Astrocyte of the spinal cord (primary cell): ENCODE measurements at places on chromosomes 6 and 20.

DNA sequence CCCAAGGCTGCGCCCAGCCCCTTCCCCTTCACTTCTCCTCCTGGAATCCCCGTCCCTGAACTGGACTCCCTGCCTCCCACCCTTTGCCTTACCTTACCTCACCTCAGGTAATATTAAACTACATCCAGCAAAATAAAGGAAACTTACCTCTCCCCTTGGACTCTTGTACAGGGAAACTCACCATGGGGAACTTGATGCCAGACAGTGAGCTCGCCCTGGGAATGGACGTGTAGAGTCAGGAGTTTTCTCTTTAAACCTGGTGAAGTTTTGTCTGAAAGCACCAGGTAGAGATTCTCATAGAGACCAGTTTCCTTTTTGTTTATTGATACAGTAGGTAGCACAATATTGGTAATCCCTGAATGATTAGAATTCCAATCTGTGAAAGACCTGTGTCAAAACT lies 544 bp upstream of the HLA-C start:
- DNase-seq = peak; percentile 2

DNA sequence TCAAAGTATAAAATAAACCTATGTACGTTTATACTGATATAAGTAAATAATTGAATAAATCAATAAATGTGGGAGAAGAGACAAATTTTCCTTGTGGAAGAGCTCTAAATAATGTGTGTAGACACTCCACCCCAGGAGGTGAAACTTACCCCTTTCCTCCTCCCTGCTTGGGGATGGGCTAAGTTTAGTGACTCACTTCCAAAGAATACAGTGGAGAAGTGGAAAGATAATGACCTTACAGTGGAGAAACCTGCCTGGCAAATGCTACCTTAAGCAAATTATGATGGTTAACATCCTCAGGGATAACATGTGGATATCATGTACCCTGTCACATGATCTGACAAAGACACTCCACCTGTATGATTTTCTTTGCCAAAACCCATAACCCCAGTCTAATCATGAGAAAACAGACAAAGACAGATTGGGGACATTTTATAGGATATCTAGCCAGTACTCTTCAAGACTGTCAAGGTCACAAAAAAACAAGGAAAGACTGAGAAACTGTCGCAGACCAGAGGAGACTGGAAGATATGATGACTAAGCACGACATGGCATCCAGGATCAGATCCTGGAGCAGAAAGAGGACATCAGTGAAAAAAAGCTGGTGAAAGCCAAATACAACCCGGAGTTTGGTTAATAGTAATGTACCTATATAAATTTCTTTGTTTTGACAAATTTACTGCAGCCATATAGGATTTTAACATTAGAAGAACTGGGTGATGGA lies 195.5 kb upstream of the PRDM1 start:
- no peak for DNase-seq

- DNase-seq = no peak
Observed at GRCh38 chr6:90126839-90127238, 169.8 kb downstream of the BACH2 start.

DNA sequence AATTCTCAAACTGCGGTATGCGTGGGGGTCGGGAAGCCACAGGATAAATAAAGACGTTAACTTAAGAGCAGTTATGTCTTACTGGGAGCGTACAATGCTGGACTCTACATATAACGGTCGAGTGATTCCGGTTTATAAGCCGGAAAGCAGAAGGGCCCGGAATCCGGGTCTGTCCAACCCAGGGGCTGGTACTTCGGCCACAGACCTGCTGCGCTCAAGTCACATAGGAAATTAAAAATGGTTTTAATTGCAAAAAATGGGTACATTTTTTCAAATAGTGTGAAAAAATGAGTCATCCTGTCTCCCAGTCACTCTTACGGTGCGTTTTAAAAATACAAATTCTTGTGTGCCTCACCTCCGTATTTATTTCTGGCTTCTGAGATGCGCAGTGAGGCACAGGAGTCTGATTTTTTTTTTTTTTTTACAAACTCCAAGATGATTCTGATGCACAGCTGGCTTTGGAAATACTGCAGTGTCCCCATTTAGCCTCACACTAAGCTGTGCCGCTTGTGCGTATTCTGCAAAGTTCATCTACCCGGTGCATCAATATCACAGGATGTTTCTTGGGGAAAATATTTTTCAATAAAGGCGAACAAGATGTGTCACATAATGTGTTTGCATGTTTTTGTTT lies 1.0 kb downstream of the PCIF1 start:
- no peak for DNase-seq

GRCh38 chr20:50992336-50992732 lies 30.6 kb downstream of the KCNG1 start:
- no peak for DNase-seq

DNA sequence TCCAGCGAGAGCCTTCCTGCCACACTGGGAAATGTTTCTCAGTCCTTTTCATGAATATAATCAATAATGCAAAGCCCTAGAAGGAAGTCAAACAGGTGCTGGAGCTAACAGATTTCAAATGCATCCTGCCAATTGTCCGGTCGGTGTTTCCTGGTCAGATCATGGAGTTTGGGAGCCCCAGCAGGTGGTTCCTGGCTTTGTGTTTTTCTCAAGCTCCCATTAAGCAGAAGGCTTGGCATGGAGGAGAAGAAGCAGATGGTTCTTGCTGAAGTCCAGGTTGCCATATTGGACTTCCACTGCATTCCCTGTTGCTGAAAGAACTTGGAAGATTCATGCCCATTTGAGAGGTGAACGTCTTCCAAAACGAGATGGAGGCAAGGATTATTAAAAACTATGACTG lies 68.6 kb downstream of the GFOD1 start:
- no peak for DNase-seq

- DNase-seq = no peak
Observed at GRCh38 chr20:17904027-17904426, 64.6 kb downstream of the SNX5 start.

- no peak for DNase-seq
Observed at GRCh38 chr6:32462609-32463008, 22.9 kb downstream of the HLA-DRA start.

GRCh38 chr20:13571662-13572061 lies 67.1 kb downstream of the TASP1 start:
- DNase-seq = no peak

DNA sequence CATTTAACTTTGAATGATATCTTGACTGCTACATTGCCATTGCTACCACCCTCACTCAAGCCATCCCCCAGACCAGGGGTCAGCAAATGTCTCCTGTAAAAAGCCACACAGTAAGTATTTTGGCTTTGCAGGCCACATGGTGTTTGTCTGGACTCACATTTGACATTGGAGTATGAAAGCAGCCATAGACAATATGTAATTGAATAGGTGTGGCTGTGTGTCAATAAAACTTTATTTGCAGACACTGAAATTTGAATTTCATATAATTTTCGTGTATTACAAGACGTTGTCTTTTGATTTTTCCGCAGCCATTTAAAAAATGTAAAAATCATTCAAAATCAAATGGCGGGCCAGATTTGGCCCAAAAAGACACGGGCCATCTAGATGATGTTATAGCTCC lies 36.3 kb upstream of the OCSTAMP start:
- no peak for DNase-seq

DNA sequence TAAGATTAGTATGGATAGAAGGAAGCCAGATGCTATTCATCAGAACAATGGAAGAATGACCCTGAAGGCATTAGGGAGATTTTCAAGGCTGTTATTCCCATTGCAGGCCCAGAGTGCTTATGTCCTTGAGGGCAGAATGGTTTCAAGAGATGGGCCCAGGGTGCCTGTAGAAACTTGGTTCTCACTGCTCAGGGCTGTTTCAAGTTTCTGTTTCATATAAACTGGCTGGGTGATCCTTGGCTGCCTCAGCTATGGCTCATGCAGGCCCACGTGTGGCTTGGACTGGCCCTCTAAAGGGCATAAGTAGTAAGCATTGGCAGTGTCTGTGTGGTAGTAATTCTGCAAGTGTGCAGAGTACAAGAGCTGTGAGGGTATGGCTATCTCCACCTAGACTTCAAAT lies 540.9 kb upstream of the MAN1A1 start:
- no peak for DNase-seq

DNA sequence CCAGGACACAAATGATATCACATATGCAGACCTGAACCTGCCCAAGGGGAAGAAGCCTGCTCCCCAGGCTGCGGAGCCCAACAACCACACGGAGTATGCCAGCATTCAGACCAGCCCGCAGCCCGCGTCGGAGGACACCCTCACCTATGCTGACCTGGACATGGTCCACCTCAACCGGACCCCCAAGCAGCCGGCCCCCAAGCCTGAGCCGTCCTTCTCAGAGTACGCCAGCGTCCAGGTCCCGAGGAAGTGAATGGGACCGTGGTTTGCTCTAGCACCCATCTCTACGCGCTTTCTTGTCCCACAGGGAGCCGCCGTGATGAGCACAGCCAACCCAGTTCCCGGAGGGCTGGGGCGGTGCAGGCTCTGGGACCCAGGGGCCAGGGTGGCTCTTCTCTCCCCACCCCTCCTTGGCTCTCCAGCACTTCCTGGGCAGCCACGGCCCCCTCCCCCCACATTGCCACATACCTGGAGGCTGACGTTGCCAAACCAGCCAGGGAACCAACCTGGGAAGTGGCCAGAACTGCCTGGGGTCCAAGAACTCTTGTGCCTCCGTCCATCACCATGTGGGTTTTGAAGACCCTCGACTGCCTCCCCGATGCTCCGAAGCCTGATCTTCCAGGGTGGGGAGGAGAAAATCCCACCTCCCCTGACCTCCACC lies 42.2 kb downstream of the SIRPA start:
- no peak for DNase-seq

- DNase-seq = no peak
Observed at GRCh38 chr20:58293453-58293852, 16.1 kb upstream of the RAB22A start.

DNA sequence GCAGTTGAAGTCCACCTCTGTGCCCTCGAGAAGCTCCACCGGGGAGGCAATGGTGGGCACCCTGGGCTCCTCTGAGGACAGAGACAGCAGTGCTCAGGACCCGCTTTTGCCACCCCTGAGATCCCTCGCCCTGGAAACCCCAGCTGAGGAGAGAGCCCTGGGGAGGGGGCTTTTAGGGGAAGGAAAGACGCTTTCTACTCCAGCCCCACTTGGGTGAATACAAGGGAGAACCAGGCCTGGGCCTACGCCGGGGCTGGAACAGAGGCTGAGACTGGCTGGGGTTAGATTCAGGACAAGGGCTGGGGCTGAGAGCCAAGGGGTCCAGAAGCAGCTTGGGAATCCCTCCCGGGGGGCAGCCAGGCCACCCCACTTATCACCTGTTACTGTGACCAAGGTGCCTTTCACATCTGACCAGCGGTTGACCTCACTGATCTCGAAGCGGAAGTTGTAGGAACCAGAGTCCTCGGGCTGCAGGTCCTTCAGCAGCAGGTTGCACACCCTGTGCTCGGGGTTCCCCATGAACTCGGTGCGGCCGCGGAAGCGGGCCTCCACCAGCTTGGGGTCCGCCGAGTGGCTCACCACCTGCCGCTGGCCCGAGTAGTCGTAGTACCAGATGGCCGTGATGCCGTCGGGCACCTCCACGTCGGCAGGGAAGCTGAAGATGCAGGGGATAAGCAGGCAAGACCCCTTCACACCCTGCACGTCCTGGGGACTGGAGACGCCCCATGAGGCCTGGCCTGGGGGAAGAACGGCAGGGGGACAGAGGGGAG lies 6.2 kb downstream of the SIGLEC1 start:
- no peak for DNase-seq

- DNase-seq = no peak
Observed at GRCh38 chr6:99614430-99615186, 8.0 kb downstream of the PRDM13 start.

DNA sequence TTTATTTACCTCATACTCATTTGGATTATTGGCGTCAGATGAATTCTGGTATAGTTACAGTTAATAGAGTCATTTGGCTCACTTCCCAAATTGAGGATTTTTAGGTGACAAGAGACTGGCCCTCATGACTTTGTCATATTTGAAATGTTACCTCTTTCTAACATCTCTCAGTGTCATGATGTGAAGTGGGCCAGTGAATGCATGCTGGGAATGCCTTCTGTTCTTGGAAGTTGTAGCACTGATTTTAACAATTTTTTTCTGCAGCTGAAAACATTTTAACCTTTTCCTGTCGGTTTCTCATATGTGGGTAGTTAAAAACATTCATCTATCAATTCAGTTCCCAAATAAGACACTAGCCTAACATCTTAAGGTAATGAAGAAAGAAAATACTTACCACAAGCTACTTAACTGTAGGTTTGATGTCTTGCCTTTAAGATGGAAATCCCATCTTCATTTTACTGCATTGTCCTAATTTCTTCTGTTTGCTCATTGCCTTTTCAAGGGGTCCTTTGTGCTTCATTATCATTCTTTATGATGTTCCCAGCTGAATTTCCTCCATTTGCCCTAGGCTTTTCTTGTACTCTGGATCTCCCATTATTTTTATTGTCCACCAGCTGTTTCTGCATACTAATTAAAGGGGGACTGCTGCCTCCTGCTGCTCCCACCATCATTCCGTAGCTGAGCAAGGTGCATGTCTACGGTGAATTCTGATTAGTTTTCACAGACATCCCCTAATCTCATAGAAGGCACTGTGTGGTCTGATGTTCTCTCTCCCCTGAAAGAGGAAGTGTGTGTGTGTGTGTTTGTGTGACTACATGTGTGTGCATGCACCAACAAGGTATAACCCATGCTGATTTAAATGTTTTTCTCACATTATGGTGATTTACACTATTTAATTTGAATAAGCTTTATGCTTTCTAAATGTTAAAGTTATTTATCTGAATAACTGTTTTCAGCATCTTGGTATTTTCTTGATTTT lies 109.5 kb downstream of the B3GAT2 start:
- DNase-seq = no peak

- DNase-seq = no peak
Observed at GRCh38 chr20:32855387-32855786, 3.3 kb upstream of the EFCAB8 start.

DNA sequence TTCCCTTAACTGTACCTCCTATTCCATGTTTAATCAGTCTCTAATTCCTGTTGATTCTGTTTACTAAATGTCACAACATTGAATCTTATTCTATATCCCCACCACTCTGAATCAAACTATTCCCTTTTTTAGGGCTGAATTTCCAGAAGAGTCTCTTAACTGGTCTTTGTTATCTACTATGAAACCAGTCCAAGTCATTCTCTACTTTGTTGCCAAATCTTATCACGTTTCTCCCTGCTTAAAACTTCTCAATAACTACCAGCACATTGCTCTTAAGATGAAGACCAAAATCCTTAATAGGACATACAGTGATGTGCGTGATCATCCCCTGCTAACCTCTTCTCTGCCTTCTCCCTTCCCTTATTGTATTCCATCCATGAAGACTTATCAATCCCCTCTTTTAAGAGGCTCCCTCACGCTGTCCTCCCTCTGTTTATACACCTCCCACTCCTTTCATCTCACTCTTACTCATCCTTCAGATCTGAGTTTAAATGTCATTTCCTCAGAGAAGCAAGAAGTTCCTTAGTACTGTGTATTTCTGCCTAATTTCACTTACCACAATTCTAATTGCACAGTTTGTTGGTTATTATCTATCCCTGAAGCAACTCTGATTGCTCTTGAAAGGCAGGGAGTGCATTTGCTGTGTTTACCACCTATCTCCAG lies 143.0 kb upstream of the AHI1 start:
- DNase-seq = no peak
